Karpas-422 (cell line): ENCODE measurements at places on chromosomes 2 and 18. TPM values are rescaled to one million over a fixed set of nuclear protein-coding genes. Genes with fewer than 3 reads are reported as not detected.

The SFT2D3 gene
- total RNA-seq = 3.2 and 4.0 TPM in 2 replicates

DNA sequence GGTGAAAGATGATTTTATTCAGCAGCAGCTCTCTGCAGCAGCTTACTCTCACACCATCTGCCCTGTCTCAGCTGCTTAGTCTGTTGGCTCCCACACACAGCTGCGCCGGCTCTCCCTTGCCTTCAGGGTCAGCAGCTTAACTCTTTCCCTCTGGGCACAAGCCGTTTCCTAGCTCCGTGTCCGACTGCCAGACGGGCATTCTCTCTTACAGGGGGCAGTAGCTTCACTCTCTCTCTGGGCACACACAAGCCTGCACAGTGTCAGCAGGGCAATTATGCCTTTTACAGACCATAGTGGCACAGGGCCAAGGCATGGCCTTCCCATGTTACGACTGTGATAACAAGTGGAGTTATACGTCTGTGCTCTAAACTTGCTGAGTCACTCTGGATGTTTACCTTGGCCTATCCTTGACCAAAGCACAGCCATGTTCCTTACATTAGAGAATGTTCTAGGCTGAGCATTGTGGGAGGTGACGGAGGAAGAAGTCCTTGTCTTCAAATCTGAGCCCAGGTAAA, 31.7 kb downstream of the PCARE start:
- H3K27ac ChIP-seq = no peak overlapping the region
- H3K4me3 ChIP-seq = no peak overlapping the region
- no peaks in the 10 kb centered on the region for H3K27me3 ChIP-seq
- DNase-seq = no peak

- H3K4me1 ChIP-seq = peaks cover 61% of the 10 kb centered on the region
- H3K27ac ChIP-seq = peak overlapping the region; percentile 12; the same call in 1 of the 2 replicates
- no peaks in the 10 kb centered on the region for H3K36me3 ChIP-seq
- H3K4me3 ChIP-seq = peak overlapping the region; percentile 63
- H3K27me3 ChIP-seq = no peaks in the 10 kb centered on the region
Measured at GRCh38 chr2:23381084-23381483, 3.9 kb upstream of the KLHL29 start.

DNA sequence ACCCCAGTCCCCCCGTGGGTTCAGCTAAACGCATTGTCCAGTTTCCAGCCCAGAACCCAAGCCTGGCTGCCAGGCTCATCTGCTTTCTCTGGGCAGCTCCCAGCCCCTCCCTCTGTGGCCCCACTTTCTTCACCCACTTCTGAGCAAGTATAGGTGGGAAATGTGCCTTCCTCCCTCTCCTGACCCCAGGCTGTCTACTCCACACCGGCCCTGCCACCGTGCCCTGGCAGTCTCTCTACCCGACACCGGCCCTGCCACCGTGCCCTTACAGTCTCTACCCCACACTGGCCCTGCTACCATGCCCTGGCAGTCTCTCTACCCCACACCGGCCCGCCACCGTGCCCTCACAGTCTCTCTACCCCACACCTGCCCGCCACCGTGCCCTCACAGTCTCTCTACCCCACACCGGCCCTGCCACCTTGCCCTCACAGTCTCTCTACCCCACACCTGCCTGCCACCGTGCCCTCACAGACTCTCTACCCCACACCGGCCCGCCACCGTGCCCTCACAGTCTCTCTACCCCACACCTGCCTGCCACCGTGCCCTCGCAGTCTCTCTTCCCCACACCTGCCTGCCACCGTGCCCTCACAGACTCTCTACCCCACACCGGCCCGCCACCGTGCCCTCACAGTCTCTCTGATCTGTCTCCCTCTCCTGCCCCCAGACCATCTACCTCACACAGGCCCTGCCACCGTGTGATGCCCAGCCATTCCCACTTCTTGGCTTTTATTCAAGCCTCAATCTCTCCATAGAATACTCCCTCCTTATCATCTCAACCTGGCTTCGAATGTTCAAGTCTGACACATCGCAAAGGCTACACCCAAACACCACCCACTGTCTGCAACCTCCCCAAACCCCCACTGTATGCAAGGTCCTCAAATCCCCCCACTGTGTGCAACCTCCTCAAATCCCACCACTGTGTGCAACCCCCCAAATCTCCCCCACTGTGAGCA, 108.9 kb downstream of the TPO start:
- H3K4me1 ChIP-seq = no peaks in the 10 kb centered on the region
- no peaks in the 10 kb centered on the region for H3K27me3 ChIP-seq
- H3K27ac ChIP-seq = no peak overlapping the region
- no peak for DNase-seq
- no peak overlapping the region for H3K4me3 ChIP-seq

GRCh38 chr2:88442061-88442460, 10.4 kb downstream of the FOXI3 start:
- no peak for DNase-seq
- H3K27me3 ChIP-seq = no peaks in the 10 kb centered on the region
- no peak overlapping the region for H3K27ac ChIP-seq
- H3K4me1 ChIP-seq = no peaks in the 10 kb centered on the region
- no peak overlapping the region for H3K4me3 ChIP-seq
- H3K36me3 ChIP-seq = no peaks in the 10 kb centered on the region

The CFAP65 gene
- 0.11 TPM in 1 of 2 replicates, not detected in the other for total RNA-seq

GRCh38 chr2:133843091-133843490, 274.8 kb upstream of the NCKAP5 start:
- H3K36me3 ChIP-seq = no peaks in the 10 kb centered on the region
- no peaks in the 10 kb centered on the region for H3K4me1 ChIP-seq
- no peaks in the 10 kb centered on the region for H3K27me3 ChIP-seq
- DNase-seq = no peak
- H3K27ac ChIP-seq = no peak overlapping the region

The WDR43 gene
- total RNA-seq = 65.3 and 77.0 TPM in 2 replicates

GRCh38 chr2:150426315-150426714, 61.2 kb downstream of the RND3 start:
- H3K4me1 ChIP-seq = no peaks in the 10 kb centered on the region
- DNase-seq = no peak
- H3K36me3 ChIP-seq = no peaks in the 10 kb centered on the region
- no peak overlapping the region for H3K4me3 ChIP-seq
- no peaks in the 10 kb centered on the region for H3K27me3 ChIP-seq

GRCh38 chr2:84850471-84850870, 30.4 kb downstream of the TRABD2A start:
- H3K4me1 ChIP-seq = no peaks in the 10 kb centered on the region
- no peak for DNase-seq
- H3K36me3 ChIP-seq = no peaks in the 10 kb centered on the region
- 0 out of 2 replicates have a peak, but pooled peaks cover 6% of the 10 kb centered on the region for H3K27me3 ChIP-seq

- H3K4me1 ChIP-seq = no peaks in the 10 kb centered on the region
- no peaks in the 10 kb centered on the region; the same call in 1 of the 2 replicates for H3K27me3 ChIP-seq
- H3K27ac ChIP-seq = no peak overlapping the region
Measured at GRCh38 chr18:32238635-32239268, 48.9 kb downstream of the MEP1B start.

- no peaks in the 10 kb centered on the region for H3K27me3 ChIP-seq
- no peak overlapping the region for H3K27ac ChIP-seq
- no peaks in the 10 kb centered on the region for H3K36me3 ChIP-seq
- no peaks in the 10 kb centered on the region for H3K4me1 ChIP-seq
Measured at GRCh38 chr18:47490882-47491281, 239.4 kb upstream of the SKOR2 start.

The LTBP1 gene
- total RNA-seq = 9.2 and 11.8 TPM in 2 replicates

DNA sequence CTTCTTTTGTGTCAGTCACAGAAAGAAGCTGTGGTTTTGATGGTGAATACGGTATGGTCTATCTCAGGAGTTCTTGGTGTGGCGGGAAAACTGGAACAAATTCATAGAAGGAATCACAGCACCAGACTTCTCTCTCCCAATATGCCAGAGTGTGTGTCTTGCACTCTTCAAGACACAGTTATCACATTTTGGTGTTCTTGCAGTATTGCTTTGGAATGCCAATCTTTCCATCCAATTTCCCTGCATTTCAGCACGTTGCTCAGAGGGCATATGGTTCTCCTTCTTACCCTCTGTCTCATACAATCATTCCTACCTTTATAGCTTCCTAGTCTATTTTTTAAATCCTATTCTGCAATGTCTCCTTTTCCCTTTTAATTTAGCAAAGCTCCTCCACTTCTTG, 216.3 kb downstream of the TMEM182 start:
- H3K27me3 ChIP-seq = no peaks in the 10 kb centered on the region
- no peak overlapping the region for H3K27ac ChIP-seq
- H3K4me1 ChIP-seq = no peaks in the 10 kb centered on the region
- H3K4me3 ChIP-seq = no peak overlapping the region

- no peaks in the 10 kb centered on the region for H3K27me3 ChIP-seq
- no peak overlapping the region for H3K4me3 ChIP-seq
- H3K36me3 ChIP-seq = no peaks in the 10 kb centered on the region
- no peak overlapping the region for H3K27ac ChIP-seq
- peaks cover 8% of the 10 kb centered on the region for H3K4me1 ChIP-seq
- DNase-seq = no peak
Measured at GRCh38 chr2:216920143-216920876, 60.4 kb upstream of the TNP1 start.

DNA sequence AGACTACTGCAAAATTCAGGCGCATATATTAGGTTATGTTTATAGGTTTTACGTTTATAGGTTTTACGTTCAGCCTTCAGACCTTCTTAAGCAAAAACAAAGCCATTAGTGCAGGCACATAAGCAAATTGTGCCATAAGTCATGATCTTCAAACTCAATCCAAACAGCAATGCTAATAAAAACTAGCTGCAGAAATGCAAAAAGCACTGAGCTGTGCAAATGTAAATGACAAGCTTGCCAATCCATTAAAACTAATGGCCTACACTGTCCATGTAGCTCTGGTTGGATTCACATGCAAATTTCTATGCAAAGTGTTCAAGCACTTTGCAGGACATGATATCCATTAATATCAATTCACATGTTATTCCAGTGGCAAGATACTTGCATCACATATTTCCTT, 50.9 kb downstream of the LRPPRC start:
- peaks cover 84% of the 10 kb centered on the region for H3K36me3 ChIP-seq
- peak; percentile 59 for DNase-seq
- no peak overlapping the region for H3K4me3 ChIP-seq
- H3K27ac ChIP-seq = peak overlapping the region; percentile 32; the same call in 1 of the 2 replicates

DNA sequence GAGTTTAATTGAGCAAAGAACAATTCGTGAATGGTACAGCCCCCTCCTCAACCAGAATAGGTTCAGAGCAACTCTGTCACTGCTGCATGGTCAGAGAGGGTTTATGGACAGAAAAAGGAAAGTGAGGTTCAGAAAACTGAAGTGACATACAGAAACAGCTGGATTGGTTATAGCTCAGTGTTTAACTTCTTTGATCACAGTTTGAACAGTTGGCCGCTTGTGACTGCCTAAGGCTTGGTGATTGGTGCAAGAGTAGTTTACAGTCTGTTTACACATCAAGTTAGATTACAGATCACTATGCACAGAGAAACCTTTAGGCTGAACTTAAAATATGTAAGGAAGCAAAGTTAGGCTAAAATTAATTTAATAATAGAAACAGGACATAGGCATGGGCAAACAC, 459.2 kb downstream of the KCNJ3 start:
- no peaks in the 10 kb centered on the region for H3K27me3 ChIP-seq
- H3K4me1 ChIP-seq = no peaks in the 10 kb centered on the region
- H3K27ac ChIP-seq = no peak overlapping the region
- DNase-seq = no peak
- no peak overlapping the region for H3K4me3 ChIP-seq

- peaks cover 28% of the 10 kb centered on the region for H3K4me1 ChIP-seq
- H3K27ac ChIP-seq = peak overlapping the region; percentile 55
- H3K36me3 ChIP-seq = peaks cover 12% of the 10 kb centered on the region; the same call in 1 of the 2 replicates
- H3K4me3 ChIP-seq = no peak overlapping the region
- no peak for DNase-seq
Measured at GRCh38 chr2:233201258-233202013, 50.0 kb upstream of the ATG16L1 start.

GRCh38 chr2:29806461-29806860, 114.9 kb downstream of the ALK start:
- no peaks in the 10 kb centered on the region for H3K36me3 ChIP-seq
- DNase-seq = no peak
- no peak overlapping the region for H3K27ac ChIP-seq

The CCBE1 gene
- total RNA-seq = not detected in 2 replicates

DNA sequence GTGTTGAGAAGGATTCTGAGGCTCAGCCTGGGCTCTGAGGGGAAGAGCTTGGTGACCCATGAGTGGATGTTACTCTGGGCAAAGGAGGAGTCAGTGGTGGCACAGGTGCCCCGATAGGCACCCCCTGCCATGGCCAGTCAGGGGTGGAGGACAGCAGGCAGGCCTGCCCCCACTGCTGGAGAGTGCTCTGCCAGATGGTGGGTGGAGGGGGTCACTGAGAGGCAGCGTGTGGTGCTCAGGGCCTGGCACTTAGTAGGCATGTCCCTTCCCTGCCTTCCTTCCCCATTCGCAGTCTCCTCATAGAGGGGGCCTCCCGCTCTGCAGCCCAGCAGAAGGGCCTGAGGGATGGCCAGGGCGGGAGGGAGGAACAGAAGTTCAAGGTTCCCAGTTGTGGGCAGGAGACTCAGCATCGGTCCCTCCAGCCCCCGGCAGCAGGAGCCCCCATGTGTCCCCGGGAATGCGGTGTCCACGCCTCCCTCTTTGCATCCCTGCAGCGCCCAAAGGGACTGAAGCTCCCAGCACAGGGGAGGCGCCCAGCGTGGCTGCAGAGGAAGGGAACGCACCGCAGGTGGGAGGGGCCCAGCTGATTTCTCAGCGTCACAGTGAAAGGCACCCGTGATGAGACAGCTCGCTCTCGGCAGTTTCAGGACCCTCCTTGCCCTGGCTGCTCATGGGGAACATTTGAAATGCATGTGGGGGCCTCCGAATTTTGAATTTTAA, 5.7 kb upstream of the SNED1 start:
- H3K27ac ChIP-seq = no peak overlapping the region
- H3K4me3 ChIP-seq = no peak overlapping the region
- no peaks in the 10 kb centered on the region for H3K36me3 ChIP-seq

The ANKRD62 gene
- total RNA-seq = not detected in 2 replicates

DNA sequence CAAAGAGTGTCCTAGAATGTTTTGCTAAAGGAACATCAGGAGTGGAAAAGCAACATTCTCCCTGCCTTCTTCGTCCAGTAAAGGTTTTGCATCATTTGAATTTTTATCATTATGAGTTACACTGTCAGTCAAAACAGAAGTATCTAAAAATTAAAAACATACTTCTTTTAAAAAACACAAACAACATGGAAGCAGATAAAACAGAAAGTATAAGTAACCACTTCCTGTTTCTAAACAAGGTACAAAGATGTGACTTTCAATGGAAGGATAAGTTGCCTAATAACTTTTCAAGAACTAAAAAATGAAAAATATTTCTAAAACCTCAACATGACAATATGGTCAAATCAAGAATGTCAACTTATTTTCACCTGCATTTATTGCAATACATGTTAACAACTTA, 158.2 kb downstream of the STK39 start:
- peaks cover 9% of the 10 kb centered on the region for H3K4me1 ChIP-seq
- DNase-seq = no peak
- no peaks in the 10 kb centered on the region for H3K36me3 ChIP-seq

The GPR45 gene
- total RNA-seq = not detected in 2 replicates

GRCh38 chr2:109258376-109258775, 129.4 kb downstream of the SH3RF3 start:
- peaks cover 30% of the 10 kb centered on the region for H3K4me1 ChIP-seq
- no peak overlapping the region for H3K4me3 ChIP-seq
- no peaks in the 10 kb centered on the region for H3K36me3 ChIP-seq
- DNase-seq = no peak
- H3K27me3 ChIP-seq = no peaks in the 10 kb centered on the region

GRCh38 chr18:68440433-68440832, 274.5 kb downstream of the TMX3 start:
- H3K4me3 ChIP-seq = no peak overlapping the region
- no peaks in the 10 kb centered on the region for H3K36me3 ChIP-seq
- no peak for DNase-seq
- no peak overlapping the region for H3K27ac ChIP-seq
- no peaks in the 10 kb centered on the region for H3K4me1 ChIP-seq
